ENCODE measurements at places on chromosomes 6 and 20.

- no peak for DNase-seq
These were observed 24.6 kb downstream of the RBM38 start for GRCh38 chr20:57415771-57416170.

- DNase-seq: no peak
These were observed 185.1 kb downstream of the CLIC5 start for GRCh38 chr6:45830441-45831139.

DNA sequence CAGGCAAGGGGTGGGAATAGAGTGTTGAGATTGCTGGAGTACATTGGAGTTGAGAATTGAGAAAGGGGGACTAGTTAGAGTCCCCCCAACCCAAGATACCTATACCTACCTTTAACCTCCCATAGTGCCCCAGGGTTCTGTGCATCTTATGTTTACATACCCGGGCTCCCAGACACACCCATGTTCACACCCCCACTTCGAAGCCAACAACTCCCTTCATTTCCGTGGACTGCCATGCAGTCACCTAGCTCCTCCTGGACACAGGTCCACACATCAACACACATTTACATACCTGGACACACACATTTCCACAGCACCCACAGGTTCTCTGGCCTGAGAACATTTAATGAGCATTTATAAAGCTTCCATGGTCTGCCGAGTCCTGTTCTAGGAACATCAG, 5.1 kb downstream of the TMEM63B start:
- no peak for DNase-seq

DNA sequence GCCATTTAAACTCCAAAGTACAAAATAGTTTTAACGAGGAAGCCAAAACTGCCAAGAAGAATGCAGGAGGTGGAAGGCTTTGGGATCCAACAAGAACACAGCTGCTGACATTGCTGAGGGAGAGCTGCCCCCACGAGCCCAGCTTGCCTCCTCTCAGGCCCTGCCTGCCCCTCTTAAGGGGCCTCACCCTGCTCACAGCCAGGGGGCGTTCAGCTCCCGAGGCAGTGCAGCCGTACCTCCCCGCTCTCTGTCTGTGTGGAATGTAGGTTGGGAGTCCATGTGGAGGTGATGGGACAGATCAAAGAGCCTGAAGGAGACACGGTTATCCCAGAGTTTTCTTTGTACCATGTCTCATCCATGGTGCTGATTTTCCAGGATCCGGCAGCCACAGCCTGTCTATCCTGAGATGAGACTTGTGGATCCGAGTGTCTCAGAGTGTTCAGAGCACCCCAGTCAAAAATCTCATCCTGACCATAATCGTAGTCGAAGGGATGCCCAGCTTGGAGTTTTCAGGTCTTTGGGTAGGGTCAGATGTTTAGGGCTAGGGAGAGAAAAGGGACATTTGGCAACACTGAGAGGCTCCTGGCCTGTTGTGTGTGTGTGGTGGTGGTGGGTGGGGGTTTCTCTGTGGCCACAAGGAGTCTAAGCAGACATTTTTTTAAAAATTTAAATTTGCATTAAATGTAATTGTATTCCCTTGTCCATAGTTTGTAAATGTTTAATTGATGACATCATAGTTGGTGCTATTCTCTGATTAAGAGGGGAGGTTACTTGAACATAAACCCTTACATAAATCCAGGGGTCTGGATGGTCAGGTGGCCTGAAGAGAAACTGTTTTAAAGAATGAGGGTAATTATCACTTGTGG, 111.4 kb upstream of the CLDN20 start:
- DNase-seq: no peak

- DNase-seq: no peak
These were observed 296.3 kb downstream of the QKI start for GRCh38 chr6:163710532-163711470.

- DNase-seq: no peak
These were observed 20.0 kb upstream of the GABRR1 start for GRCh38 chr6:89237158-89237557.

DNA sequence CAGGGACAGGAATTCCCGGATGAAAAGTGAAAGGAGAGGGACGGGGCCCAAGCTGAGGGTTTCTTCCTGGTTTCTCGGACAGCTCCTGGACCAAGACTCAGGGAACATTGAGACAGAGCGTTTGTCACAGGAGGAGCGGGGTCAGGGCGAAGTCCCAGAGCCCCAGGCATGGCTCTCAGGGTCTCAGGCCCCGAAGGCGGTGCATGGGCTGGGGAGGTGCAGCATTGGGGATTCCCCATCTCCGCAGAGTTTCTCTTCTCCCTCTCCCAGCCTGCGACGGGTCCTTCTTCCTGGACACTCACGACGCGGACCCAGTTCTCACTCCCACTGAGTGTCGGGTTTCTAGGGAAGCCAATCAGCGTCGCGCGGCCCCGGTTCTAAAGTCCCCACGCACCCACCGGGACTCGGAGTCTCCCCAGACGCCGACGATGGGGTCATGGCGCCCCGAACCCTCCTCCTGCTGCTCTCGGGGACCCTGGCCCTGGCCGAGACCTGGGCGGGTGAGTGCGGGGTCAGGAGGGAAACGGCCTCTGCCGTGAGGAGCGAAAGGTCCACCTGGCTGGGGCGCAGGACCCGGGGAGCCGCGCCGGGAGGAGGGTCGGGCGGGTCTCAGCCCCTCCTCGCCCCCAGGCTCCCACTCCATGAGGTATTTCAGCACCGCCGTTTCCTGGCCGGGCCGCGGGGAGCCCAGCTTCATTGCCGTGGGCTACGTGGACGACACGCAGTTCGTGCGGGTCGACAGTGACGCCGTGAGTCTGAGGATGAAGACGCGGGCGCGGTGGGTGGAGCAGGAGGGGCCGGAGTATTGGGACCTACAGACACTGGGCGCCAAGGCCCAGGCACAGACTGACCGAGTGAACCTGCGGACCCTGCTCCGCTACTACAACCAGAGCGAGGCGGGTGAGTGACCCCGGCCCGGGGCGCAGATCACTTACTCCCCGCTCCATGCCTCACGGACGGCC, 54.6 kb upstream of the POLR1H start:
- DNase-seq: no peak

DNA sequence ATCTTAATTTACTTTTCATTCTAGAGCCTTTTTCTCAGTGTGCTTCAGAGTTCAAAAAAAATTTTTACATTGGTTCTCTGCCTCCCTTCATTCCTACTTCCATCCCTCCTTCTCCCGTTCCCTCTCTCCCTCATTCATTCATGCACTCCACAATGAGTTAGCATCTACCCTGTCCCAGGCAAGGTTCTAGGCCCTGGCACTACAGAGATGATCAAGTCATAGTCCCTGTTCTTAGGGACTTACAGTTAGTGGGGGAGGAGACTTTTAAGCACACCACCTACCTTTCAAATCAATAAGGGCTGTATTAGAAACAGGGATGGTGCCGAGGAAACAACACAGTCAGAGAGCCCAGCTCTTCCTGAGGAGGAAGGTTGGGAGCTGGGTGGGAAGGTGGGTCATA, 40.3 kb downstream of the MAP3K5 start:
- no peak for DNase-seq

- DNase-seq: no peak
These were observed 129.9 kb downstream of the UTRN start for GRCh38 chr6:144415014-144415413.

DNA sequence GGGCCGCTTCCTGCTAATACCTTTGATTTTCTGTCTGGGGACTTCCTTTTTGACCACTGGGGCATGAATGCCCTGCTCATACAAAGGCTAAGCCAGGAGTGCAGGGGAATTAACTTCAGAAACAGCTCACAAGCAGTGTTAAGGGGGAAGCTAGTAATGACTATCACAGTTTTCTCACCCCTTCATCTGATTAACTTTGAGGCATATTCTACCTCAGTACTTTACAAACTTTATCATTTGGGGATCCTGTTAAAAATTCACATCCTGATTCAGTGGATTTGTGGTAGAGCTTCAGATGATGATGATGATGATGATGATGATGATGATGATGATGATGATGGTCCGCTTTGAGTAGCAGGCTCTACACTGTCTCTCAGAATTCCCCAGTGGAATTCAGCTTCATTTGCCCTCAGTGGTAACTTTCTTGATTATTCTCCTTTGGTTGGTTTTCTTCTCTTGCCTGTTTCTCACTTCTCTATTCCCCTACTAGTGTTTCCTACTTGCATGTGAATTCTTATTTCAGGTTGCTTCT, 78.4 kb upstream of the TMEM170B start:
- DNase-seq: no peak

DNA sequence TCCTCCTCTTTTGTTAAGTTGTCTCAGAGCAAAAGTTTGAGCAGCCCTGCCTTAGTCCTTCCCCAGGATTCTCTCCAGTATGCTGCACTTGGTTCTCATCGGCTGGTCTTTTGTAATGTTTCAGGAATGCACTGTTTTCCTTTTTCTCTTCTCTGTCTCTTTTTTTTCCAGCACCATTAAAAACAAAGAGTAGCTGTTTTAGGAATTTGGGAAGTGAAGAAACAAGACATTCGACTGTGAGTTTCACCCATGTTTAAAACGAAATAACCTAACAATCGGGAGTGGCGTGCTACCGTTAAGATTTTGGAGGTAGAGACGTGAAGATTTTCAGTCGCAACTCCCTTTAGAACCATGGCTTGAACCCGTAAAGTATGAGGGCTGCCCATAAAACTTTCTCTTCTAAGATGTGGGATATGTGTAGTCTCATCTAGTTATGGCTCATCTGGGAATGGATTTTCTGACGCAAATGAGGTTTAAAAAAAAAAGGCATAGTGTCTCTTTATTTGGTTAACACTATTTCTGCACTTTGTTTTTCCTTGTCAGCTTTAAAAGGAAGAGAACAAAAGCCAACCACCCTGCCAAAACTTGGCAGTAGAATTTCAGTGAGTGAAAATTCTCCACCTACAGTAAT, 35.9 kb upstream of the RAB23 start:
- no peak for DNase-seq

DNA sequence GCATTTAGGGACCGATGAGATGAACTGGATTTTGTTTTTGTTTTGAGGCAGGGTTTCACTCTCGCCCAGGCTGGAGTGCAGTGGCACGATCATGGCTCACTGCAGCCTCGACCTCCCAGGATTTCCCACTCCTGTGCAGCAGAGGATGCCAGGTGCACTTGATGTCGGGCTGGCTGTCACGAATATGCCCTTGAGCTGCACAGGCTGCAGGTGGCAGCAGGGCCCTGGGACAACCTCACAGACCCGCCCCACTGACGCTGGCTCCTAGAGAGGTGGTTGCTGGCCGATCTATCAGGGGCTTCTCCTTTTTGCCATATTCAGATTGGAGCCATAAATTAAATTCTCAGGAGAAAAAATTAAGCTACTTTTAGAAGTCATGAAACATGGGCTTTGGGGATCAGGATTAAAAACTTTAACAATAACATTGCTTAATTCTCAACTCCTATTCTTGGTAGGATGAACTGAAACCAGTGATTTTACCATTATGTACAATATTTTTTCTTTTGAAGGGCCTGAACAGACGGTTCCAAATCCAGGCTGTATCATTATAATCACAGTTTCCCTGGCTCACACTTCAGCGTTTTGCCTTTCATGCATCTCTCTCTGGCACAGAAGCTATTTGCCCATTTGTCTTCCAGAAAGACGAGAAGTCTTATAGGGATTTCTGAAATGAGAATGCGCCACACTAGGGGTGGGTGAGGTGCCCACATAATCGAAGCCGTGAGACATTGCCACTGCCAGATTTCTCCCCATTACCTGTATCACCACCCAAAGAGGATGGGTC, 32.4 kb downstream of the NQO2 start:
- peak; percentile 49 for DNase-seq

GRCh38 chr6:106648651-106649308, 19.4 kb downstream of the QRSL1 start:
- DNase-seq: no peak

GRCh38 chr6:46078294-46078693, 51.5 kb upstream of the ENPP4 start:
- no peak for DNase-seq

- no peak for DNase-seq
These were observed 833 bp downstream of the RAB5IF start for GRCh38 chr20:36606158-36607066.

GRCh38 chr20:44642203-44643153, 9.0 kb downstream of the ADA start:
- DNase-seq: no peak

GRCh38 chr20:51067792-51068191, 44.9 kb upstream of the KCNG1 start:
- DNase-seq: no peak

DNA sequence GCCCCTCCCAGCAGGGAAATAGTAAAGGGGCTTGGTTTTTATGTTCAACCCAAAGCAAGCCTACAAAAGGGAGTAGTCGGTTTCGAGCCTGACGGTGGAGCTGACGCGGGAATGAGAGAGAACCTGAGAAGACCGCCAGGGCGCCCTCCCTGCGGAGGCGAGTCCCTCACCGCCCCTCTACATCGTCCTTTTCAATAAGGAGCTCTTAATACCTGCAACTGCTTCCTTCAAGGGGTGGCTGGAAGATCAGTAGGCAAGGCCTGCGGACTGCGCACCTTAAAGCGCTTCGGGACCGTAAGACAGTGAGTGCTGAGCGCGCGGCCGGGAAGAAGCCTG, 709 bp upstream of the ZNF76 start:
- DNase-seq: peak; percentile 62

DNA sequence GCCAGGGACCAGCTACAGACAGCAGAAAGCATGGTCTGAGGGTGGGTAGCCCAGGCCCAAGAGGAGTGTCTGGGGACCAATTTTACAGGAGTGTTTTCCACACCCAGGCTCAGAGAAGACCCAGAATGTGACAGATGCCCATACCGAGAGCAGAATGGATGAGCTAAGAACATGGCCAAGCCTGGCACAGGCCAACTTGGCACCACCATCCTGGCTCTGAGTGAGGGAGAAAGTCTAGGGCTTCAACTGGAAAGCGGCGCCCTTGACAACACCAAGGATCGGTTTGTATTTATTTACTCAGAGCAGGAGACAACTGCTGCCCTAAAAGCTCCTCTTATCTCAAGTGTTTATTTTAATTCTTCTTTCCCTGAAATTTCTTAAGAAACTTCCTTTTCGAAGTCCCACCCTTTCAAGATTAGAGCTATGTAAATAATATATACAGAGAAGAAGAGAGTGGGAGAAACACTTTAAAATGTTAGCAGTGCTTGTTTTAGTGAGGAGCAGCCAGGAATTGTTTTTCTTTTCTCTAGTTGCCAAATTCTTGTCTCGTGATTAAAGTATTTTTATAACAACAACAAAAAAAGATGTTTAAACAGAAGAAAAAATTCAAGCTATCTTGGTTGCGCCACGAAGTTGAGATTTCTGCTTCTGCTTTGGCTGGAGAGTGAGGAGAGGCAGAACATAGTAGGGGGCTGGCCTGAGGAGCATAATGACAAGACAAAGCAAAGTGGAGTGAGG, 16.2 kb downstream of the TNXB start:
- DNase-seq: no peak

DNA sequence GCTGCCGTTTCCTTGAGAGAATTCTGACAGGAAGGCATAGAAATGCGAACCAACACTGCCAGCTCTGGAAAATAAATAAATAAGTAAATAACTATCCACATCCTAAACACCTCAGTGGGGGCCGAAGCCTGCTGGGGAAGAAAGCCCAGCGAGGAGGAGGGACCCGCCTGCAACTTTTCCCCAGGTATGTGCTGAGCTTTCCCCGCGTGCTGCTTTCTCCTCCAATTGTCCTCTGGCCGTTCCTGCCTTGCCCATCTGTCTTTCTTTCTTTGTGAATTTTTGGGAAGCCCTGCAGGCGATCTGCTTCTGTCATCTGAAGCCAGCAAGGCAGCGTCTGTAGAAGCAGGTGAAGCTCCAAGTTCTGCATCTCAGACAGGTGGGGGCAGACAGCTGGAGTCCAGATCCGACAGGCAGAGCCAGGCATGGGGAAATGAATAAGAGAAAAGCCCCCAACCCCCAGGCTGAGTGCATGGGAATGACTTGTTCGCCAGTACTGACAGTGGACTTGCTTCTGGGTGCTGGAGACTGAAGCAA, 49.2 kb upstream of the IL17A start:
- DNase-seq: no peak

GRCh38 chr6:28683945-28684538, 158.4 kb downstream of the GPX5 start:
- DNase-seq: peak; percentile 14

GRCh38 chr6:6861351-6861894, 246.3 kb upstream of the RREB1 start:
- DNase-seq: no peak

All from NCI-H1436 (cell line).